ENCODE measurements at places on chromosomes 12 and 14.

DNA sequence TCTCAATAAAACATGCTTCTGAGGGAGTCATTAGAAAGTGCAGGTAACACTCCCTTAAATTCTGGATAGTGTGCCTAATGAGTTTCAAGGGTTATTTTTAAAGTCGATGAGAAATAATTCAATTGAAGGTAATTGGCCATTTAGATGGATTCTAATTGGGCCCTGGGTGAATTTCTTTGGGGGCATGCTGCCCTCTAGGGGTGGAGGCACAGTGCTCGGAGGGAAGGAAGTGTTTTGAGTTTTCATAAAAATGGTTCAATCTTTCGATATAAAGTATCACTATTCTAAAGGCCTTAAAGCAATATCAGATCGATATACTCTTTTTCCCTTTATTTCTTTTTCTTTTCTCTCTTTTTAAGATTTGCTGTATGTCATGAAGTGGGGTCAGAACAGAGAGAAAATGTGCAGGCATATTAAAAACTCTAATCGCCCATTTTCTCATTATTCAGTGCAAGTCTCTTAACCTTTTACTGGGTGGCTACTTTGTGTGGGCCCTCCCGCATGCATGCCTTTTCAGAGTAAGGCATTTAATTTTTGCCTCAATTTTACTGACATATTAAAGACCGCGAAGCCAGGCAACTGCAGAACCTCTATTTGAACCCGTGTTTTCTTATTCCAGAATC, 25.5 kb downstream of the NKX2-8 start:
- no peaks in the 10 kb centered on the region for H3K36me3 ChIP-seq
- H3K27me3 ChIP-seq, result no peaks in the 10 kb centered on the region
- H3K4me1 ChIP-seq, result no peaks in the 10 kb centered on the region
- no peak overlapping the region for H3K4me3 ChIP-seq

DNA sequence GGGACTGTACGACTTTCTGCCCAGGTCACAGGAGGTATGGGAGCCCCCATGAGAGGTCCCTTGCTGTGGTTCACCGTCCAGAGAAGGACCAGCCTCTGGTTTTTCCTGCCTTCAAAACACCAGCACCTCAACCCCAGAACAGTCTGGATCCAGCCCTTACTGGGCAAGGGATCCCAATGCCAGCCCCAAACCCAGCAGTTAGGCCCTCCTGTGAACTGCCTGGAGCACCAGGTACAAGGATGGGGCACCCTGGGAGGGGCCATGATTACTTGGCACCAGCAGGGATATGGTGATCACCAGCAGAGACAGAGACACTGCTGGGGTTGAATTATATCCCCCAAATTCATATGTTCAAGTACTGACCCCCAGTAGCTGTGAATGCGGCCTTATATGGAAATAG, 20.0 kb downstream of the ANHX start:
- no peak overlapping the region for H3K4me3 ChIP-seq
- DNase-seq, result no peak
- H3K36me3 ChIP-seq, result no peaks in the 10 kb centered on the region
- no peaks in the 10 kb centered on the region for H3K4me1 ChIP-seq
- no peak overlapping the region for H3K27ac ChIP-seq

GRCh38 chr14:76085358-76085757, 66.4 kb upstream of the GPATCH2L start:
- H3K36me3 ChIP-seq, result no peaks in the 10 kb centered on the region
- no peak for DNase-seq
- H3K27me3 ChIP-seq, result no peaks in the 10 kb centered on the region

- no peak overlapping the region for H3K4me3 ChIP-seq
- H3K27ac ChIP-seq, result no peak overlapping the region
- DNase-seq, result no peak
- H3K27me3 ChIP-seq, result no peaks in the 10 kb centered on the region
Measured at GRCh38 chr12:45415393-45415817, 199.5 kb downstream of the ANO6 start.

DNA sequence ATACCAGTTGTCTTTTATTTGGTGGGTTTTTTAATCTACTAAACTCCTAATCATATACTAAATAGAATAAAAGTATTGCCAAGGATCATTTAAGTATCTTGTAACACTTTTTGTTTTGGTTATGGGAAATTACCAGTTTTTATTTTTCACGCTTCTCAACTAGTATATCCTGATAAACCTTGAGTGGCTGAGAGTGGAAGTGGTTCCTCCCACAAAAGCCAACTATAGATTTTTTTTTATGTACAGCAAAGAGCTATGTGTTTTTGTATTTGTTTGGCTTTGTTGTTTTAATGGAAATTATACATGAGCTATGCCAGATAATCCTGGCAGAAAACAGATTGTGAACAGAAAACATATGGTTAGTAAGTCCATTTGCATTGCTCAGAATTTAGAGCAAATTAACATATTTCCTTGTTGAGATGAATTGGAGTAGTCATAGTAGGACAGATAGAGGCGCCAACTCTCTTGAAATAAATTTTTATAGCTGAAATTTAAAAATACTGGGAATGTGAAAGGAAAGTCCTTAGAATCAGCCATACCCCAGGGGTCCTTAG, 60.9 kb upstream of the PSMA6 start:
- H3K4me3 ChIP-seq, result no peak overlapping the region
- no peaks in the 10 kb centered on the region for H3K4me1 ChIP-seq
- no peaks in the 10 kb centered on the region for H3K27me3 ChIP-seq
- no peak overlapping the region for H3K27ac ChIP-seq

GRCh38 chr12:90908465-90908864, 46.5 kb downstream of the CCER1 start:
- H3K27me3 ChIP-seq, result no peaks in the 10 kb centered on the region
- H3K36me3 ChIP-seq, result no peaks in the 10 kb centered on the region
- H3K4me1 ChIP-seq, result no peaks in the 10 kb centered on the region
- H3K4me3 ChIP-seq, result no peak overlapping the region
- no peak for DNase-seq

DNA sequence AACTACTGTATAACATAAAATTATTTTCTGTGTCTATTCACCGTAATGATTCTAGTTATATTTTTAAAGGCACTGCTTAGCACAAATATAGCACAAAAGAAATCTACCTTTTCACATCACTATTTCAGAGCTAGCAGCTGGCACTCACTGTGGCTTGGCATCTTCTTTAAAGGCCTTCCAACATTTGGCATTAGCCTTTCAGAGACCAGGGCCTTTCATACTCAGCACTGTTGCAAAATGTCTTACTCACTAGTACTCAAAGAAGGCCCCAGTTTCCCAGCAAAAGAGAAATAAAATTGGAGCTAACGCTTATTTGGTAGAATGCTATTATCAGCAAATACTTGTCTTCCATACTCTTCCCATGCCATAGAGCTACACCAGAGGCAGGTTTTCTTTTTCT, 238.4 kb downstream of the MED13L start:
- H3K27me3 ChIP-seq, result no peaks in the 10 kb centered on the region
- no peaks in the 10 kb centered on the region for H3K4me1 ChIP-seq
- H3K36me3 ChIP-seq, result no peaks in the 10 kb centered on the region
- H3K27ac ChIP-seq, result no peak overlapping the region

Measured in effector memory CD4-positive, alpha-beta T cell (primary cell).